ENCODE measurements at places on chromosomes 5 and 9.

DNA sequence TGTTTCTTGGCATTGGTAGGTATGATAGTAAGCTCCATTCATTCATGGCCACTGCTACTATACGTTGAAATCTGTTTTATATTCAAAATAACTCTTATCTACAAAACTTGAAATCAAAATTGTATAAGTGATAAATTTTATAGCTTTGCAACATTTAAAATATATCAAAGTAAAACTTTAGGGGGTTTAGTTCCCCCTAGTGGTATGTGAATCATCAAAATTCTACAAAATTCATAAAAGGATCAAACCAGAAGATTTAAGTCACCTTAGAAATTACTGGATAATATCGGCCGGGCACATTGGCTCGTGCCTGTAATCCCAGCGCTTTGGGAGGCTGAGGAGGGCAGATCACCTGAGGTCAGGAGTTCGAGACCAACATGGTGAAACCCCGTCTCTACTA lies 243.0 kb upstream of the CDH18 start:
- DNase-seq = no peak

GRCh38 chr5:154236536-154237375 lies 46.2 kb downstream of the GALNT10 start:
- DNase-seq = no peak

DNA sequence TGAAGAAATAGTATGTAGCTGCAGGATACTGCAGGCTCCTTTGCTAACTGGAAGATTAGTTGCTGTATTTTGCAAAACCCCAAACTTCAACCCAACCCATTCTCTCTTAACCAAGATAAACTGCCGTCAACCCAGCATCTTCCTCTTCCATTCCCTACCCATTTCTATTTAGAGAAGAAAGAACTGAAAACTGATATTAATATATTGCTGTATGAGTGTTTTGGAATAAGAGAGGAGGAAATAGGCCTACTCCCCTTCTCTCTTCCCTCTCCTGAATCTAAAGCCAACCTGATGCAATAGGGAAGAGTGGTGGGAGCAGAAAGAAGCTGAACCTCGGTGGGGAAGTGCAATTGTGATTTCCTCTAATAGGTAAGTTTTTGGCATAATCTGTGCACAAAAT lies 83.7 kb downstream of the TMEM215 start:
- no peak for DNase-seq

GRCh38 chr5:126402621-126403555 lies 20.3 kb upstream of the GRAMD2B start:
- DNase-seq = no peak

- DNase-seq = no peak
Observed at GRCh38 chr9:129523943-129524581, 96.8 kb downstream of the C9orf50 start.

DNA sequence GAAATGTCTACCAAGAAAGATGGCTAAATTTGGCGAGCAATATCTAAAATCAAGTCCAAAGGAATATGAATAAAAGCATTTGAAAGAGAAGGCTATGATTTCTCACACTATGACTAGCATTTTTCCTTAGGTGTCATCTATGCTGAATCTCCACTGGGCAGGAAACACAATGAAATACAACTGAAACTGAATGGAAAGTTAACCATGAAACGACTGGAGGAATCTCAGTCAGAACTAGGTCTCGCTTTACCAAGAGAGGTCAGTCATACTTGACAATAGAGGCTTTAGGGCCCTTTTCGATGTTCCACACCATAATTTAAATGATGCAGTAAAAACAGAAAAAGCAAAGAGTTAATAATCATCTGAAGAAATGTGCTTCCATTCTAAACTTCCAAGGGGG lies 339.0 kb downstream of the PDE4D start:
- no peak for DNase-seq

- DNase-seq = no peak
Observed at GRCh38 chr5:156475182-156476157, 148.5 kb downstream of the SGCD start.

- no peak for DNase-seq
Observed at GRCh38 chr5:168047669-168048111, 243.8 kb upstream of the WWC1 start.

DNA sequence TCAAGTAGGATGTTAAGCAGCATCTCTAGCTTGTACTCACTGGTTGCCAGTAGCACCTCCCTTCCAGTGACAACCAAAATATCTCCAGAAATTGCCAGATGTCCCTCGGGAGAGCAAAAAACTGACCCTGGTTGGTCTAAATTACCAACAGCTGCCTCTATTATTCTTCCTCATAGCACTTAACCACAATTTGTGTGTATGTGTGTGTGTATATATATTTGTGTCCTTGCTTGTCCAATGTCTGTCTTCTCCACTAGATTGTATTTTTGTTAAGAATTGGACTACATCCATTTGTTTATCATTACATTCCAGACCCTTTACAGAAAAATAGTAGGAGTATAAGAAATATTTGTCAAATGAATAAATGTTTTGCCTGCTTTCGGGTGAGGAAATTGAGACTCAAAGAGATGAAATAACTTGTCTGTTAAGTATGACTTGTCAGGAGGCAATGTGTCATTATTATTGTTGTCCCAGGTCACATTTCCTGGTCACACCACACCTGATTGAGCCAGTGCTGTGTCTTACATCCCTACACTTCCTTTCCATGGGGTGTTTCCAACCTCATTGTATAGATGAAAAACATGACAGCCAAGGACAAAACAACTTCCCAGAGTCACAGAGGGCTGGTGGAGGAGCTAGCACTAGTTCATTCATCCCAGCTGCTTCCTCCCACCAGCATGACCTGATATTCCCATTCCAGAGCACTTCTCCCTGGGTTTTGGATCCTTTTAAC lies 11.4 kb upstream of the GRPEL2 start:
- no peak for DNase-seq

DNA sequence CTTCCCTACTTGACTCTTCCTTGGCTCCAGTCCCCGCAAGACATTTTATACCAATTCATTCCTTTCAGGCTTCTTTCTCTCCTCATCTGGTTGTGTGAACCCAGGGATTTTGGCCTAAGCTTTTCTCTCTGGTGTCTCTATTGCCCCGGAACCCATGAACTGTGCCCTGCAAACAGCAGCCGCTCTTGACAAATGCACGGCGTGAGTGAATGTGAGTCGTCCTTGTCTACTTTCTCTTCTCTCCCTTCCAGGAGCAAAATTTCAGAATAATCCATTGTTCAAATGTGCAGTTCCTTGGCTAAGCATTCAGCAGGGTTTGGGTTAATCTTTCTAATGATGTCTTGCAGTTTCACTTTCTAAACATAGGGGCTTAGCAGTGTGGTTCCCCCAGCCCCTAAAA lies 250.4 kb upstream of the IRX4 start:
- DNase-seq = no peak

DNA sequence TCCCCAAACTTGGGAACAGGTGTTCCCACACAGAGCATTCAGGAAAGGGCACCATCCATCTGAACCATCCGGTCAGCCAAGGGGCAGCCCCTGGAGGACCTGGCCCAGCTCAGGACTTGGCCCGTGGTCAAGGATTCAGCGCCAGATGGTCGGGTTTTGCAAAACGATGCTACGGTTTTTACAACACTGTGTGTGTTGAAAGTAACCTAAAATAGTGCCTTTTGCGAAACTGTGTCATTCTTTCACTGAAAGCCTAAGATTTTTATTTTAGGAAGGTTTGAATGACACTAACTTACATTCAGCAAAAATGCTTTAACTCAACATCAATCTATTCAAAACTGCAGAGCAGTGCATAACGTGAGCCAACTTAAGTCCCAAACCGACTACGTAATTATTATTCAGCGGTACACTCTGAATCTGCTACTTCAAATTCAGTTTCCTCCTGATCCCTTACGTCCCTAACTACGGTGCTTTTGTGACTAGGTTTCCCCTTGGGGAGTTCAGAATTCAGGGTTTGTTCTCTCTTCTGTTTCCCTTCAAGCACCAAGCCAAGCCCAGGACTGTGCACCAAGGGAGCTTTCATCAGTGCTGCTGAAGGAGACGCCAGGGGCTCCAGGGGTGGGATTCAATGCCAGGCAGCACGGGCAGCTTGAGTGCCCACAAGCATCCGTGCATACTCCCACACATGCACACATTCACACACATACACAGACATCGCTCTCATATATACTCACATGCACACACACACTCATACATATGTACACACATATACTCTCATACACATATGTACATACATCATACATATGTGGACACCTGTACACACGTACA lies 25.8 kb downstream of the LPCAT1 start:
- DNase-seq = no peak

DNA sequence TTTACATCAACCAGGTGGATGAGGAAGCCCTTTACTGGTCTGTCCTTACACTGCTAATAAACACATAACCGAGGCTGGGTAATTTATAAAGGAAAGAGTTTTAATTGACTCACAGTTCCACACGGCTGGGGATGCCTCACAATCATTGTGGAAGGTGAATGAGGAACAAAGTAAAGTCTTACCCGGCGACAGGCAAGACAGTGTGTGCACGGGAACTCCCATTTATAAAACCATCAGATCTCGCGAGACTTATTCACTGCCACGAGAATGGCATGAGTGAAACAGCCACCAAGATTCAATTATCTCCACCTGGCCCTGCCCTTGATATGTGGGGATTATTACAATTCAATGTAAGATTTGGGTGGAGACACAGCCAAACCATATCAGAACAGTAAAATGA lies 67.3 kb upstream of the GRAMD2B start:
- no peak for DNase-seq

DNA sequence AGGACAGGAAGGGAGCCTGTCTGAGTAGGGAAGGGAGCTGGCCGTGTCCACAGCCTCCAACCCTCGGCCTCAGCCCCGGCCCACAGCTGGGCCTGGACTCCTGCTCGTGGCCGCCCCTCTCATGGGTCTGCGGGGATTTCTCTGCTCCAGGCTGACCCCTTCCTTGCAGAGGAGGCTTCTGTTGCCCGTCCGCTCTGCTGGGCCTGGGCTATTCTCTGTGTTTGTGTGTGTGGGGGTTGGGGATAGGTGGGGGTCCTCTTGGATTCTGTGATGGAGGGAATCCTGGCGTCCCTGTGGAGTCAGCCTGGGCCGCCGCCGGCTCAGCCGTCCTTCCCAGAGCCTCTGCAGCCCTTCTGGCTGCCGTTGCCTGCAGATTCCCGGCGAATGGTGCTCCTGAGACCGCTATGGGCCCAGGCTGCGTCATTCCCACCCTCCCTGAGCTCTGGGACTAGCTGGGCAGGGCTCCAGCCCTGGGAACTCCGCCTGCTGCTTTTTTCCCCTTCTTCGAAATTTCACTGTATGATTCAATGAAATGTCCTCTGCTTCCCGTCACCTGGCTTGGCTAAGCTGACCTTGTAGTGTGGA lies 64.2 kb downstream of the FGF18 start:
- no peak for DNase-seq

DNA sequence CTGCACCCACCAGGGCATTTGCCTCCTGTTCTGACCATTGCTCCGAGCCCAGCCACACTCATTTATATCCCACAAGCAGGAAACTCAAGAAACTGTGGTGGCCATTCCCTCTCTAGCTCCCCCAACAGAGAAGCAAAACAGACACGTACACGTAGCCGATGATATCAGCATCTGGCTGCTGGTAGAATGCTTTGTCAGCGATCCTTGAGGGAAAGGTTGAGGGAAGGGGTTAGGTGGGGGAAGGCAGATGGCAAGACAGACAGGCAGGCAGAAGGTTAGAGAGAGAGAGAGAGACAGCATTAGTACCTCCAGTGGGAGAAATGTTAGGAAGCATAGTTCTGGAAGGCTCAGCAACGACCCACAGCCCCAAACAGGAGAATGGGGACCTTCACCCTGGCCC lies 7.8 kb downstream of the HIGD2A start:
- DNase-seq = no peak

DNA sequence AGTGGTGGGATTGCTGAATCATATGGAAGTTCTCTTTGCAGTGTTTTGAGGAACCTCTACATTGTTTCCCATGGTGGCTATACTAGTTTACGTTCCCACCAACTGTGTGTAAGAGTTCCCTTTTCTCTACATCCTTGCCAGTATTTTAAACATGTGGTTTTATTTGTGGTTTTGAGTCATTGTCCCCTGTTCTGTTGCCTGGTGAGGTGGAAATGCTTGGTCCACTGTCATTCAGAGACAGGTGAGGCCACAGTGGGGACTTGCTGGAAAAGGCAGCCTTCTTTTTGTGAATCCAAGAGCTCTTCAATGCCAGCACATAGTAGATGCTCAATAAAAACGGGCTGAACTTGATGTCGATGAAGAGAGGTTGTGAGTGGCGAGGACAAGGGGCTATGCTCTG lies 44.2 kb downstream of the SH3PXD2B start:
- DNase-seq = no peak

GRCh38 chr9:72407114-72407513 lies 42.1 kb upstream of the ZFAND5 start:
- no peak for DNase-seq

DNA sequence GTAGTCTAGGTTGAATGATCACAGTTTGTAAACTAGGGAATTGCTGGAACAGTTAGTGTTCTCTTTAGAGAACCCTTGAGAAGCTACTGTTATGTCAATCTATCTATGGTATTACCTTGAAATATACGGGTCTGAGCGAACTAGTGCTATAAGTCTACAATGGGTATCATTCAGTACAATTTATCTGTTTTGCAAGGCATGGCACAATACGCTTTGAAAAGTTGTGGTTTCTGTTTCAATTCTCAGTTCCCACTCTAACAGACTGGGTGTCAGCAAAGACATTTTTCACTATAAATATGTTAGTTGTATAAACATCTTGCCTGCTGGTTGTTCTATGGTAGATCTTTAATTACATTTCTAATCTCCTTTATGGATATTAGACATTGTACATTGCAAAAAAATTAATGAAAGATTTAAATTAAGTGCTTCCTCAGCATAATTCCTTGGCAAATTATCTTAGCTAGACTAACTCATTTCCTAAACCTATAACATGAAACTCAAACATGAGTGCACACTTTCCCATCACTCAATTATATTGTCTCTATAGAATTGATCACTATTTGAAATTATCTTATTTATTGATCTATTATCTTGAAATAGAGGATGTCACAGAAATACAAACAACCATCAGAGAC lies 24.9 kb upstream of the SLCO6A1 start:
- no peak for DNase-seq

GRCh38 chr5:92991581-92992067 lies 589.4 kb downstream of the NR2F1-AS1 start:
- DNase-seq = no peak

DNA sequence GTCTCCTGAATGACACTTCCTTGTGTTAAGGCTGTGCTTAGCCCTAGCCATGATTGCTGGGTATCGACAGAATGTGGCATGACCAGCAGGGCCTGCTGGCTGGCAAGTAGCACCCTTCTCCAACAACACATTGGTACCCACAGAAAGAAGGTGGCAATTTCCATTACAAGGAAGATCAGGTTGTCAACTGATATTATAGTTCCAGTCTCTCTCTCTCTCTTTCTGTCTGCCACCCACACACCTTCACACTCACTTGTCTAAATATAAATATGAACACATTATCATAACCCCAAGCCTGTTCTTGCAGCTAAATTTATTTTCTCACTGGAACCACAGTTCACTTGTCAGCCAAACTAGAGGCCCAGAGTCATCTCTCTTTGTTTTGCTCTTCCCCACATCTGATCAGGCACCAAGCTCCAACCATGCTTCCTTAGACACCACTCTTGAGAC lies 408.1 kb upstream of the PIK3R1 start:
- DNase-seq = no peak

All from NCI-H2081 treated with DMSO at 0.1 percent for 48 hours (cell line).